Activated CD4-positive, alpha-beta T cell treated with anti-CD3 and anti-CD28 coated beads, Interleukin-2, amount 50 U/mL, for 48 hours (primary cell): ENCODE measurements at places on chromosomes 4 and X.

GRCh38 chr4:37245391-37245954, 930 bp downstream of the NWD2 start:
- no peak for DNase-seq

DNA sequence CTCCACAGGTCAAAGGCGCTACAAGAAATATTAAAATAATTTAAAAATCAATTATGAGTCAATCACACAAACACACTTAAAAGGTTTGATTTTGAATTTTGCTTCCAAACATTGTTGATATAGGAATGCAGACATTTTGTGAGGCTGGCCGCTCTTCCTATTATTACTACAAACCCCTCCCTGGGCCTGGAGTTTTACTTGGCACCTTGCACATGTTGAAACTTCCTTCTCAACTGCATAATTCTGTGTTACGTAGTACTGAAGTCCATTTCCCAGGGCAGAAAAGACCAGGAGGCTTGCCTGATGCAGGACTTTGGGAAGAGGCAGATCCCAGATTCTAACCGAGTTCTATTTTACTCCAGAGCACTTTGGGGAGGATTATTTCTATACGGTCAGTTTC, 71.5 kb downstream of the CYTL1 start:
- no peak for DNase-seq

DNA sequence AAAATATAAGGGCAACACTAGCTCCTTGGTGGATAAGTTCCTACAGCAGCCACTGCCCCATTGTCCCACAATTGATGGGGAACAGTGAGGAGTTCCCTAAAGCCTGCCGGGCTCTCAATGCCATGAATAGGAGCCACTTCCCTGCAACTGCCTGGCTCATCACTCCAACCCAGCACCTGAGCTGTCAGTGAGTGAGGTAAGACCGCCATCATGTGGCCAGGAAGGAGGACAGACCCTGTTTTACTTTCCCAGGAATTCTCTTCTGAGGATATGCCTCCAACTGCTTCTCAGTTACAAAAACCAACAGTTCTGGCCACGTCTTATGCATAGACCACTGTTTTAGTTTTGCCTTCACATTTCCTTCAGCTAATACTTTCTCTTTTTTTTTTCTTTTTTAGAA, 45.5 kb downstream of the SRPX start:
- DNase-seq: no peak

DNA sequence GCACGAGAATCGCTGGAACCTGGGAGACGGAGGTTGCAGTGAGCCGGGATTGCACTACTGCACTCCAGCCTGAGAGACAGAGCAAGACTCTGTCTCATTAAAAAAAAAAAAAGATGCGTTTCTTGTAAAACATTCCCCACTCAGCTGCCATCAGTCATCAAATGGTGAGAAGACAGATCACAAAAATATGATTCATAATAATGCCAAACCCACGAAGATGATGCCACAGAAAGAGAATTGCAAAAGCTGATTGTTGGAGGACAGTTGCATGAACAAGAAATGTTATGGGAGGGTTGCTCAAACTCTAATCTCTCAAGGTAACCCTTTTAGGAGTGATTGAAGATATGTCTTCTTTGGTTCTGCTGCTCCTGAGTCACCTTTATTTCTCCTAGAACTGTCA, 21.4 kb upstream of the SMIM14 start:
- no peak for DNase-seq

- DNase-seq: peak; percentile 30
These were observed 46.3 kb downstream of the SH3KBP1 start for GRCh38 chrX:19840899-19841648.

DNA sequence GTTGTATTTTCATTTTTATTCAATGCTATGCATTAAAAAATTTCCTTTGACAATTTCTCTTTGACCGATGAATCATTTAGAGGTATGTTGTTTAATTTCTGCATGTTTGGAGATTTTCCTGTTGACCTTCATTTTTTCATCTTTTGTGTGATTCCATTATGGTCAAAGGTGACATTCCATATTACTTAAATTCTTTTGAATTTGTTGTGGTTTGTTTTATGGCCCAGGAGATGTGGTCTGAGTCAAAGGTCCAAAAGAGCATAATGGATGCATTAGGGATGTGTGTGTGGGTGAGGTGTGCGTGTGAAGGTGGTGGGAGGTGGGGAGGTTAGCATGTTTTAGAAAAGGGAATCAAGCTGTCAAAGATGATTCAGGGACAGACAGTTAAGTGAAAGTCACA, 76.0 kb upstream of the GIMD1 start:
- no peak for DNase-seq

DNA sequence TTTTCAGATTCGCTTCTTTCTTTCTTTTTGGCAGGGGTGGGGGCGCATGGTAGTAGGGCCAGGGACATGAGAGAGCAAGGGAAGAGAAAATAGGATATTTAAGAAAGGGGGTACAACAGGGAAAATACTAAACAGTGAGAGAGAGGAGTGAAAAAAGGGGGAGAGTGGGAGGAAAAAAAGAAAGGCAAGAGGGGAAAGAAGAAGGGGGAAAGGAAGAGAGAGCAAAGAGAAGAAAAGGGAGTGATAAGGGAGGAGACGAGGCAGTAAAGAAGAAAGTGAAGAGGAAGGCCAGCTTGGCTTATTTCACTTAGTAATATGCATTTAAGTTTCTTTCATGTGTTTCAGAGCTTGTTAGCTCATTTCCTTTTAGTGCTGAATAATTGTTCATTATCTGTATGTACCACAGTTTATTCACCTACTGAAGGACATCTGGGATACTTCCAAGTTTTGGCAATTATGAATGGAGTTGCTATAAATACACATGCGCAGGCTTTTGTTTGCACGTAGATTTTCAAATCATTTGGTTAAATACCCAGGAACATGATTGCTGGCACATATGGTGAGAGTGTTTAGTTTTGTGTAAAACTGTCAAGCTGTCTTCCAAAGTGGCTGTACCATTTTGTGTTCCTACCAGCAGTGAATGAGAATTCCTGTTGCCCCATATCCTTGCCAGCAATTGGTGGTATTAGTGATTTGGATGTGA, 37.3 kb downstream of the CASP6 start:
- no peak for DNase-seq

GRCh38 chr4:138665851-138666250, 349.7 kb upstream of the NOCT start:
- no peak for DNase-seq

- no peak for DNase-seq
These were observed 29.3 kb downstream of the ZNF827 start for GRCh38 chr4:145909281-145909715.
